ENCODE measurements at places on chromosomes 12 and 14.
A peak's percentile ranks its signal among the peaks of the same experiment; 100 is the strongest.

- no peak overlapping the region for H3K4me3 ChIP-seq
- no peaks in the 10 kb centered on the region for H3K27me3 ChIP-seq
- no peak for DNase-seq
- no peak overlapping the region for H3K27ac ChIP-seq
Observed at GRCh38 chr12:76455582-76456345, 103.8 kb downstream of the OSBPL8 start.

DNA sequence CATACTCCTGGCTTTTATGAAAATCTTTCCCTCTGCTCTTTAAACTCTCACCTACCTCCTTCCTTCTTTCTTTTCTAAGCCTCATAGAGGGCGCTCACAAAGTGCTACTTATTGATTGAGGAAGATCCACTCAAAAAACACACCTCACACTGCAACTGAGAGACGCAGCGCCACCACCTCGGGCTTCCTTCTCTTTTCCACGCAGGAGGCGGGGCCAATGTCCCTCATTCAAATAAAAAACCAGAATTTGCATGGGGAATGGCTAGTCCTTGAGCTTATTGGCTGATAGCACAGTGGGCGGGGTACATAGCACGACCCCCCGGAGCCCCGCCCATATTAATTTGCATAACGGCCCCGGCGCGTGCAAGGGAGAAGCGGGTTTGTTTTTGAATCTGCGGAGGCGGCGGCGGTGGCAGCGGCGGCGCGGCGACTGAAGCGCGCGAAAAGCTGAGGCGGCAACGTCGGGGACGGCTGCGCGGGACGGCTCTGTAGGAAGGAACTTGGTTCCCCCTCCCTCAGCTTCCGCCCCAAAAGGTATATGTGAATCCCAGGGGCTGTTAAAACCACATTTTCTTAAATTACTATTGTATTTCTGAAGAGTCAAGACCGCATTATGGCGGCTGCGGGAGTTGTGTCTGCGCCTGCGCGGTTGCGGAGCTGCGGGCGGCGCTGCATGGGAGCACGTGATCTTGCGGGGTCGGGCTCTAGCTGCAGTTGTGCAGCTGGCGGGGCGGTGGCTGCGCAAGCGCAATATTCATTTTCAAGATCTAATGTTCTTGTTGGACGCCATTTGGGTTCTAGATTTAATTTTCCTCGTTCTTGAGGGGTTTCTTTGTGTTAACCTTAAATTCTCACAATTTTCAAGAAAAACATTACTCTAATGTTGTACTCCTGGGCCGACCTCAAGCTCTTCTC lies at the start of gene ATF7IP:
ATF7IP (plus strand) TSS at position 389 of the 915 bp plus-strand sequence. CDS start 58,234 bp downstream, outside the sequence.
- H3K36me3 ChIP-seq, result no peaks in the 10 kb centered on the region
- H3K27me3 ChIP-seq, result no peaks in the 10 kb centered on the region
- H3K4me1 ChIP-seq, result no peaks in the 10 kb centered on the region
- peak within 1 kb of the TSS; percentile 97 for H3K27ac ChIP-seq
- H3K4me3 ChIP-seq, result peak within 1 kb of the TSS; percentile 74

GRCh38 chr12:115947696-115948062 lies 329.8 kb downstream of the MED13L start:
- no peaks in the 10 kb centered on the region for H3K4me1 ChIP-seq
- no peaks in the 10 kb centered on the region for H3K27me3 ChIP-seq
- H3K36me3 ChIP-seq, result no peaks in the 10 kb centered on the region
- no peak overlapping the region for H3K4me3 ChIP-seq
- DNase-seq, result no peak
- H3K27ac ChIP-seq, result no peak overlapping the region

DNA sequence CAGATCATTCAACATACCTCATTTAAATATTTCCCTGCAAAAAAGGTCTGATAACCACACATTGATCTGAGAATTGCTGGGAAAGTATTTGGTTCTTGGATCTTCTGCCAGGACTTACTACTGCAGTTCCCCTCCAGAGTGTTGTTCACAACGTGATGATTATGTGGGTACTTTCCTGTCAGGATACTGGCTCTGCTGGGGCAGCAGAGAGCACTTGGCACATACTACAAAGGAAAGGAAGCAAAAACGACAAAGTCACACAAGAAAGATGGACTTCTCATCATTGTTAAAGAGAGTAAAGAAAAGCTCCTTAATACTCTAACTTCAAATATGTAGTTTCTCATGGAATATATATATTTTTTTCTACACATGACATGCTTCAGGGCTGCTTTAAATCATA lies 11.5 kb downstream of the GNS start:
- H3K27me3 ChIP-seq, result no peaks in the 10 kb centered on the region
- DNase-seq, result no peak
- no peak overlapping the region for H3K4me3 ChIP-seq
- no peaks in the 10 kb centered on the region for H3K36me3 ChIP-seq
- H3K4me1 ChIP-seq, result no peaks in the 10 kb centered on the region

DNA sequence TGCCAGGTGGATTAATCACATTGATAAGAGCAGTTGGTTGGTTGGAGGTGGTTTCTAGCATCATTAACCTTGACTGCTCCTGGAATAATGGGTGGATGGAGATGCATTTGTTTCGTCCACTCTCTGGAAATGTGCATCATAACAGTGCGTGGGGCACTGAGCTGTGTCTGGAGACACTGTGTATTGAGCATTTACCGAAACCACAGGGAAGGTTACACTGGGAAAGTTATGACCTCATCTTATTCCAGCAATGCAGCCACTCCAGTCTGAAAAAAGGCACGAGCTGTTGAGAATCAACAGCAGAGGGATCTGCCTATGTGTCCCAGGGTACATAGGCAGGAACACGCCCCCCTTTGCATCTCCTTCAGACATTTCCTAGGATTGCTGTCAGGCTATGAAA lies 27.2 kb downstream of the RNFT2 start:
- DNase-seq, result no peak
- H3K27me3 ChIP-seq, result no peaks in the 10 kb centered on the region
- no peak overlapping the region for H3K4me3 ChIP-seq
- no peaks in the 10 kb centered on the region for H3K4me1 ChIP-seq
- no peak overlapping the region for H3K27ac ChIP-seq

DNA sequence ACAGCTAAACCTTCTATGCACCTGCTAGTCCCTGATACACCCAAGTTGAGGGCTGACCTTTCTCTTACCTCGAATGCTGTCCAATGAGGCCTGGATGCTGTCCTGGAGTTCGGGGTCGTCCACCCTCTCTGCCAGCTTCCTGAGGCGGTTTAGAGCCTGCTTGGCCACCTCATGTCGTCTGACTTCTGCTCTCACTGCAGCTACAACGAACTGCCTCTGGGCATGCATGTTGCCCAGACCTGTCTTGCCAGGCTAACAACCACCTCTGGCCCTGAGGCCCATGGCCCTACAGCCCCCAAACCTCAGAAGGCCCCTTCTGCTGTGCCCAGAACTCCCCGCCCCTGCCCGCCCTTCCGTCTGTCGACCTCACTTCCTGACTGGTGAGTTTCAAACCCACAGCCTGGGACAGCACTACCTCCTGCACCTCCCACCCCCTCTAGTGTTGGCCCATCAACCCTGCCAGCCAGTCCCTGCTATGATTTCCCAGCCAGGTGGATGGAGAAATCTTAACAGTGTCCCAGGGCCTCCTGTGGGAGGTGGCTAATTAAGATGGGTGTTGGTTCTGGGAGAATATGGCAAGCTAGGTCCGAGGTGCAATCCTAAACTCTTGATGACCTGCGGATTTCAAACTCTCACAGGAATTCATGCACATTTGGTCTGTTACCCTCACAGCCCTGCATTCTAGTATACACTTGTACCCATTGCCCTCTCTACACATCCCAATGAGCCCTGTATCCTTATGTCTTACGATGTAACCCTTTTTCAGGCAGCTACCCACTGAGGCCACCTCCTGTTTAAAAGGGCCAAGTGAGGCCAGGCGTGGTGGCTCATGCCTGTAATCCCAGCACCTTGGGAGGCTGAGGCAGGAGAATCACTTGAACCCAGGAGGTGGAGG lies 2.7 kb upstream of the TSPAN31 start:
- H3K27me3 ChIP-seq, result peaks cover 24% of the 10 kb centered on the region
- no peaks in the 10 kb centered on the region for H3K36me3 ChIP-seq
- DNase-seq, result no peak
- H3K4me1 ChIP-seq, result peaks cover 13% of the 10 kb centered on the region
- no peak overlapping the region for H3K4me3 ChIP-seq

- no peaks in the 10 kb centered on the region for H3K27me3 ChIP-seq
- no peaks in the 10 kb centered on the region for H3K4me1 ChIP-seq
- H3K36me3 ChIP-seq, result no peaks in the 10 kb centered on the region
- no peak overlapping the region for H3K27ac ChIP-seq
- no peak overlapping the region for H3K4me3 ChIP-seq
Observed at GRCh38 chr14:99530407-99531155, 49.4 kb downstream of the CCNK start.

DNA sequence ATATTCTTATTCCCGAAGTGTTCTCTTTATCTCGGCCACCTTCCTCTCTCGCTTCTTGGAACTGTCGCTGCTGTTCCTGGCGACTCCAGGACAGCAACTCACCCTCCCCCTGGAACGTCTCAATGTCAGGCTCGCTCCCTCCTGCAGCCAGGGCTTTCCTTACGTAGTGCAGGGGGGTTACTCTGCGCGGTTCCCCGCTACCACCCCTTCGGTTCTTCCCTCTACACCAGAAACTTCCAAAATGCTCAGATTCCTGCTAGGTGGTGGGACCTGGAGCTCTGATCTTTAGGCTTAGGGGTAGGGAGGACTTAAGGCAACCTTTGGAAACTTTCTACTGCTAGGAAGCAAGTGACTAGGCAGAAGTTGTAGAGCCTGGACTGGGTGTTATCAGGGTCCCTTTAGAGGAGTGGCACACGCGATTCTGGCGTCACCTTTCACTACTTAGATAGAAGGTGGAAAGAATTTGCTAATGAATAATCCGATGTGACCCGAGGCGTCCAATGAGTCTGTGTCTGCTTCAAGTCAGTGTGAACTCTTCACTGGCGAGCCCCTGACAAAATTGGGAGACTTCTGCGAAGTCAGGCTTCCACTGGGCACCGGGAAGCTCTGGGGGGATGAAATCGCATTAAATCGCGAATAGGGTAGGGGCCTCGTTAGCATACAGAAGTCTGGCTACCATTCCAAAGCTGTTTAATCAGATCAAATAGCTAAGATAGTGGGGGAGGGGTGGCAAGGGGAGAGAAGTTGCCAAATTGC lies 900 bp upstream of the DPF3 start:
- H3K4me1 ChIP-seq, result no peaks in the 10 kb centered on the region
- no peak overlapping the region for H3K27ac ChIP-seq
- H3K27me3 ChIP-seq, result no peaks in the 10 kb centered on the region
- no peak for DNase-seq
- H3K4me3 ChIP-seq, result peak overlapping the region; percentile 62

DNA sequence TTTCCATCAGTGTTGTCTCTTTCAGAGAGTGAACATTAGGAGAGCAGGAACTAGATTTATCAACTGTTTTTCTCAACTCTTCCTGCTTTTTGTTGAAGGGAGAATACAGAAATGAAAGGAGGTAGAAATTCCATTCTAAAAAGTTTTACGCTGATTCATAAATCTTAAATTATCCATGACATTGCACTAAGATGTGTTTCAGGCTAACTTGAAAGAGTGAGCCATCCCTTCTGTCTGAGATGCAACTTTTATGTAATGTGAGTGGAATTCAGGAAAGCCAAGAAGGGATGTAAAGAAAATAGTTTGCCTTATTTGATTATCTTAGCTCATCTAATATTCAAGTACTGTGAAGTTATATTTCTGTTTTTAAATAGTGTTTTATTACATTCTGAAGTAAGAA lies 349.5 kb upstream of the RGS6 start:
- no peaks in the 10 kb centered on the region for H3K4me1 ChIP-seq
- no peak overlapping the region for H3K4me3 ChIP-seq
- DNase-seq, result no peak
- no peaks in the 10 kb centered on the region for H3K27me3 ChIP-seq

- no peaks in the 10 kb centered on the region for H3K27me3 ChIP-seq
- no peak overlapping the region for H3K27ac ChIP-seq
- DNase-seq, result no peak
- H3K4me3 ChIP-seq, result no peak overlapping the region
- no peaks in the 10 kb centered on the region for H3K36me3 ChIP-seq
- no peaks in the 10 kb centered on the region for H3K4me1 ChIP-seq
Observed at GRCh38 chr14:75046275-75046674, 5.0 kb downstream of the MLH3 start.

- H3K36me3 ChIP-seq, result no peaks in the 10 kb centered on the region
- DNase-seq, result no peak
- H3K27ac ChIP-seq, result no peak overlapping the region
- H3K27me3 ChIP-seq, result no peaks in the 10 kb centered on the region
Observed at GRCh38 chr12:124772289-124773170, 91.1 kb downstream of the SCARB1 start.

Data from breast epithelium (tissue), 4 donors.